ENCODE measurements at places on chromosomes 12 and 14. TPM values are rescaled to one million over a fixed set of nuclear protein-coding genes. Genes with fewer than 3 reads are reported as not detected.

GRCh38 chr14:51855234-51855633 is 5.2 kb upstream of the GNG2 start:
- H3K27ac ChIP-seq, result no peak overlapping the region
- H3K36me3 ChIP-seq, result no peaks in the 10 kb centered on the region
- no peaks in the 10 kb centered on the region for H3K27me3 ChIP-seq

DNA sequence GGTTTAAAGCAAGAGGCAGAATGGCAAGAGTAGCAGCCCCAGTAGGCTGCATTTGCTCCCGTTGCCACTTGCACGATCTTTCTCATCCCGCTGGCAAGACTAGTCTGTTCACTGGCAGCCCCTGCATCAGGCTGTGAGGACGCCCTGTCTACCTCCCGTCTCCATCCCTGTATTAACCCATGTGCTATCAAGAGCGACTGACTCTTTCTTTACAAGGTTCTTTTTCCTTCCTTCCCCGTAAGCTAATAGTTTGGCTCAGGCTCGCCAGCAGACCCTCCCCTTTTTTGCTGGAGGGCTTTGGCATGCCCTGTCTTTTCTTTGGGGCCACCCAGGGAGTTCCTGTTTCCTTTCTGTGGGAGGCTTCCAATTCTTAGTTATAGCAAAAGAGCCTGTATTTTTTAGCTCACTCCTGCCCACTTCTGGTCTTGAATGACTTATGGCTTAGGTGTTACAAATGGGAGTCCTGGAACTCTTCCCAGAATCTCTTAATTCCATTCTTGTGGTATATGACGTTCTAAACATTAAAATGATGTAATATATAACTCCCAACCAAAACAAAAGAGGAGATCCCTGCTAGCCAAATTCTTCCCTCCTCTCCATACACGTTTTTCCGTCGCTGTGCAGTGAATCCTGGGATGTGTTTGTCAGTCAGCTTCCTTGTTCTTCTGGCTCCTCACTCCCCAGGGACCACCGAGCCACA is 149.0 kb downstream of the PRKCH start:
- H3K27me3 ChIP-seq, result no peaks in the 10 kb centered on the region
- peaks cover 90% of the 10 kb centered on the region for H3K4me1 ChIP-seq
- DNase-seq, result no peak
- H3K36me3 ChIP-seq, result peaks cover 17% of the 10 kb centered on the region
- H3K27ac ChIP-seq, result peak overlapping the region; percentile 66

GRCh38 chr14:78405079-78405856 is 235.1 kb downstream of the NRXN3 start:
- H3K4me1 ChIP-seq, result no peaks in the 10 kb centered on the region
- no peaks in the 10 kb centered on the region for H3K36me3 ChIP-seq
- H3K27ac ChIP-seq, result no peak overlapping the region

GRCh38 chr12:116594325-116595038 is 35.3 kb downstream of the MAP1LC3B2 start:
- peak; percentile 71 for DNase-seq
- H3K4me3 ChIP-seq, result no peak overlapping the region
- H3K36me3 ChIP-seq, result no peaks in the 10 kb centered on the region
- H3K4me1 ChIP-seq, result peaks cover 36% of the 10 kb centered on the region
- H3K27ac ChIP-seq, result no peak overlapping the region

- no peak for DNase-seq
- no peaks in the 10 kb centered on the region for H3K27me3 ChIP-seq
- H3K4me1 ChIP-seq, result no peaks in the 10 kb centered on the region
- H3K4me3 ChIP-seq, result no peak overlapping the region
- no peak overlapping the region for H3K27ac ChIP-seq
These were observed 30.7 kb downstream of the FLVCR2 start for GRCh38 chr14:75609116-75609515.

GRCh38 chr14:50756300-50756699 is 74.7 kb downstream of the NIN start:
- no peak for DNase-seq
- H3K27ac ChIP-seq, result no peak overlapping the region
- no peaks in the 10 kb centered on the region for H3K27me3 ChIP-seq
- no peak overlapping the region for H3K4me3 ChIP-seq
- no peaks in the 10 kb centered on the region for H3K4me1 ChIP-seq

GRCh38 chr12:40946612-40947194 is 241.4 kb upstream of the PDZRN4 start:
- no peak overlapping the region for H3K4me3 ChIP-seq
- H3K4me1 ChIP-seq, result no peaks in the 10 kb centered on the region
- no peaks in the 10 kb centered on the region for H3K27me3 ChIP-seq

GRCh38 chr12:122123051-122123760 is 44.6 kb downstream of the MLXIP start:
- H3K27ac ChIP-seq, result no peak overlapping the region
- H3K27me3 ChIP-seq, result no peaks in the 10 kb centered on the region
- H3K4me3 ChIP-seq, result no peak overlapping the region
- peaks cover 14% of the 10 kb centered on the region for H3K36me3 ChIP-seq
- peak; percentile 72 for DNase-seq

DNA sequence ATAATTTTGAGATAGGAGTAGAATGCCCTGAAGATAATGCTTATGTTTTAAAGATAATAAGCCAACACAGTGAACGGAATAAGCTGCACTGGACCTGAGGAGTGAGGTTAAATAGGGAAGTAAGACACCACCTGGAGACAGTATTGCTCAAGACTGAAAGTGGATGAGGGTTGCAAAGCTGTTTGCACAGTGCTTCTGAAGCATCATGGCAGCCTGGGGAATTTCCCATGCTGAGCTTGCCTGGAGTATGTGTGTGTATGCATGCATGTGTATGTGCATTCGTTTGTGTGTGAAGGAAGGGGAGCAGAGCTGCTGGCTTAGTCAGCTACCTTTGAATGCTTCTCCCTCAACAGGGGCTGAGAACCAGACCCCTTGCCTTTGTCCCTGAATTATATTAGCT is 35.8 kb downstream of the BHLHE41 start:
- H3K4me3 ChIP-seq, result no peak overlapping the region
- no peaks in the 10 kb centered on the region for H3K27me3 ChIP-seq
- no peak overlapping the region for H3K27ac ChIP-seq

GRCh38 chr12:122891661-122892525 is 4.0 kb downstream of the VPS37B start:
- H3K4me3 ChIP-seq, result no peak overlapping the region
- H3K27ac ChIP-seq, result no peak overlapping the region
- H3K4me1 ChIP-seq, result peaks cover 91% of the 10 kb centered on the region
- DNase-seq, result no peak
- no peaks in the 10 kb centered on the region for H3K36me3 ChIP-seq

DNA sequence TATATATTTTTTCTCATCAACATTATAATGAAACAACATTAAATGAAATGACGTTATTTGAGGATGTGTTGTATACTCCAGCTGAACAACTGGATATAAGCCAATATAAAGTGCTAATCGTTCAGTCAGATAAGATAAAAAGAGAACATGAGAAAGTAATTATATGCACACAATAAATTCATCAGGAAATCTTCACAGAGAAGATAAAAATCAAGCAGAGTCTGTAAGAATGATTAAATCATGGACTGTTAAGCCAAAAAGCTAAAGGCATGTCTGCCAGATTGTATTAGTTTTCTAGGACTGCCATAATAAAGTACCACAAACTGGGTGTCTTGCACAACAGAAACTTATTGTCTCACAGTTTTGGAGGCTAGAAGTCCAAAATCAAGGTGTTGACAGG is 178.6 kb downstream of the NELL2 start:
- H3K36me3 ChIP-seq, result no peaks in the 10 kb centered on the region
- H3K27me3 ChIP-seq, result no peaks in the 10 kb centered on the region
- no peaks in the 10 kb centered on the region for H3K4me1 ChIP-seq
- no peak overlapping the region for H3K4me3 ChIP-seq
- DNase-seq, result no peak
- H3K27ac ChIP-seq, result no peak overlapping the region

DNA sequence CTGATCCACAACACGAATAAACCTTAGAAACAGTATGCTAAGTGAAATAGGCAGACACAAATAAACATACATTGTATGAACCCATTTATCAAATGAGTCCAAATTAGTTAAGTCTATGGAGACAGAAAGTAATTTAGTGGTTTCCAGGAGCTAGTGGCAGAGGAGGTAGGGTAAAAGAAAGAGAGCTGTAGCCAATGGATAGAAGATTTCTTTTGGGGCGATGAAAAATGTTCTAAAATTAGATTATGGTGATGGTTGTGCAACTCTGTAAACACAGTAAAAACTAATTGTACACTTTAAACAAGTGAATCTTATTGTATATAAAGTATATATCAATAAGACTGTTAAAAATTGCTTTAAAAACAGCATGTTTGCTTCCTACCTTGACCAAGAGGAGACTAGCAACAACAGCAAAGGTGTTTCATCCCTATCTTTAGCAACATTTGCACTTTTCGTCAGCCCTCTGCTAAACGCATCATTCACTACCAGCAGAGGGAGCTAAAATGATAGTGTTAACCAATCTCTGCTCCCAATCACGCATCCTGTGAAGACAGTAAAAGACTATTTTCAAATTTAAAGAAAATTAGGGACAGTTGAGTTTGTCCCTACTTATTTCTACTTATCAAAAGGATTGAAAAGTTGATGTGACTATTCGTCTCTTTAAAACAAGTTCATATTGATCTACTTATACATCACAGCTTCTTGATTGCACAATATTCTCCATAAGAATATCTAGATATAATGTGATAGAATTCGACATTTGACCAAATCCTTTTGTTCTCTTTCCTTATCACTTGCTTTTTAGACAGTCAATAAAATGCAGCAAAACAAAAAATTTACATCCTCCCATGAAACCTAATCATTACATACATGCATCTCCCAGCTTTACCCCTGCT is 24.0 kb upstream of the LGR5 start:
- H3K36me3 ChIP-seq, result no peaks in the 10 kb centered on the region
- no peak overlapping the region for H3K27ac ChIP-seq
- H3K4me1 ChIP-seq, result no peaks in the 10 kb centered on the region
- no peak for DNase-seq
- no peak overlapping the region for H3K4me3 ChIP-seq

GRCh38 chr12:37672655-37673260 is 643.8 kb upstream of the ALG10B start:
- no peaks in the 10 kb centered on the region for H3K27me3 ChIP-seq
- DNase-seq, result no peak
- H3K27ac ChIP-seq, result no peak overlapping the region
- H3K4me1 ChIP-seq, result no peaks in the 10 kb centered on the region

DNA sequence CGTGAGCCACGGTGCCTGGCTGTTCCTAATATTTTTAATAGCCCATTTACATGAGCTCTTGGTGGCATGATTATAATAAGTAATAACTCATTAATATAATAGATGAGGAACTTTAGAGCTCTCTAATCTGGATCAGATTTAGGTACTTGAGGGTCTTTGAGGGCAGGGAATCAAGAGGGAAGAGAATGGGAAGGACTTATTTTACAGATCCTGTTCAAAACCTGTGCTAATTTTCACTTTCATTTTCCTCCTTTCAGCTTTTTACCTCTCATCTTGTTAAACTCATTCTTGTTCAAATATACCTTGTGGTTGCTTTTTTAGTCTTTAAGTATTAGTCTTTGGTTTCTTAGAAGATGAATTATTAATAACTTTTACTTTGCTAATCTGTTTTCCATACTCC is 5.6 kb downstream of the NECAP1 start:
- no peaks in the 10 kb centered on the region for H3K27me3 ChIP-seq
- no peak for DNase-seq
- H3K27ac ChIP-seq, result peak overlapping the region; percentile 58
- peaks cover 69% of the 10 kb centered on the region for H3K4me1 ChIP-seq
- peaks cover 29% of the 10 kb centered on the region for H3K36me3 ChIP-seq

- H3K27me3 ChIP-seq, result no peaks in the 10 kb centered on the region
- H3K4me1 ChIP-seq, result no peaks in the 10 kb centered on the region
- H3K27ac ChIP-seq, result no peak overlapping the region
- no peaks in the 10 kb centered on the region for H3K36me3 ChIP-seq
- no peak overlapping the region for H3K4me3 ChIP-seq
These were observed 525.1 kb downstream of the DIO2 start for GRCh38 chr14:79686196-79686595.

- H3K4me3 ChIP-seq, result no peak overlapping the region
- H3K27ac ChIP-seq, result no peak overlapping the region
- H3K36me3 ChIP-seq, result no peaks in the 10 kb centered on the region
- H3K4me1 ChIP-seq, result no peaks in the 10 kb centered on the region
- no peaks in the 10 kb centered on the region for H3K27me3 ChIP-seq
These were observed 73.2 kb upstream of the BICD1 start for GRCh38 chr12:32033406-32033805.

DNA sequence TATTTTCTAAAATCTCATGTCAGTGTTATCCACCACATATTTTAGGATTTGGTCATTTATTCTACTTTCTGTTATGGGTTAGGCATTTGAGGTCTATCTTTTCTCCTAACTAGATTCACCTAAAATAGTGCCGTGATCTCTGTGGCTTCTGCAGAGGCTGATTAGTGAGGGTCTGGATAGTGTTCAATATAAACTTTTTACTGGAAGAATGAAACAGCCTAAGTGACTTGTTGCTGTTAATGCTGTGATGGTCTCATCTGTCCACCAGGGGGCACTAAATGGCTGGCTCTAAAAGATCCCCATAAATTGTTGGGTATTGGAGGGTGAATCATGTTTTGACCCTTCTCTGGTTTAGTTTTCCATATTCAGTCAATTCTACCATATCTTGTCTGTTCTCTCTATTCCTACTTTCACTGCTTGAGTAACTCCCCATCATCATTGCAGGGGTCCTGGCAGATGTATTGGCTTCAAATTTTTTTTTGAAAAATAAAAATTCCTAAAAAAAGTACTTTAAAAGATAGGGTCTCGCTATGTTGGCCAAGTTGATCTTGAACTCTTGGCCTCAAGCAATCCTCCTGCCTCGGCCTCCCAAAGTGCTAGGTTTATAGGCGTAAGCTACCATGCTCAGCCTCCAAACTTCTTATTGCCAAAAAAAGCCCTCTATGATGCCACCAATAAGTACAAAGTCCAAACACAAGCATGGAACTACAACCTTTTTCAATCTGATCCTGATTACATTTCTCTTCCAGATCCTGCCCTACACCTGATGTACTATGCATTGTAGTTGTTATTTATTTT is 6.9 kb downstream of the PABPN1 start:
- H3K36me3 ChIP-seq, result peaks cover 18% of the 10 kb centered on the region
- H3K4me3 ChIP-seq, result no peak overlapping the region
- H3K4me1 ChIP-seq, result peaks cover 9% of the 10 kb centered on the region
- no peak overlapping the region for H3K27ac ChIP-seq

- H3K27me3 ChIP-seq, result no peaks in the 10 kb centered on the region
- peaks cover 6% of the 10 kb centered on the region for H3K4me1 ChIP-seq
- no peak for DNase-seq
- no peak overlapping the region for H3K4me3 ChIP-seq
These were observed 349 bp downstream of the CDC42BPB start for GRCh38 chr14:103057028-103057371.

- no peak for DNase-seq
- H3K27ac ChIP-seq, result no peak overlapping the region
- no peaks in the 10 kb centered on the region for H3K27me3 ChIP-seq
- no peaks in the 10 kb centered on the region for H3K4me1 ChIP-seq
These were observed 292.9 kb downstream of the BMP4 start for GRCh38 chr14:53663709-53664108.

GRCh38 chr12:65156366-65156841 is 13.0 kb upstream of the LEMD3 start:
- peak overlapping the region; percentile 4 for H3K27ac ChIP-seq
- no peaks in the 10 kb centered on the region for H3K36me3 ChIP-seq
- no peaks in the 10 kb centered on the region for H3K27me3 ChIP-seq
- DNase-seq, result peak; percentile 33
- H3K4me1 ChIP-seq, result peaks cover 13% of the 10 kb centered on the region
- H3K4me3 ChIP-seq, result no peak overlapping the region

Gene ANKLE2
- 95.6 TPM for total RNA-seq

Gene PLCZ1
- not detected for total RNA-seq

Gene IAPP
- total RNA-seq, result not detected

Gene IFNG-AS1
- total RNA-seq, result 14.5 TPM

Gene PLEKHD1
- total RNA-seq, result 0.32 TPM

Gene LRP6
- total RNA-seq, result 4.0 TPM

Gene KLHL33
- total RNA-seq, result 0.15 TPM

Gene DTX1
- 7.5 TPM for total RNA-seq

Gene RNASE7
- not detected for total RNA-seq

Gene LRP1
- total RNA-seq, result 11.6 TPM

Gene RPGRIP1
- not detected for total RNA-seq

Gene PLA2G1B
- not detected for total RNA-seq
